Nucleus accumbens (tissue), 56 donors: ENCODE measurements at places on chromosomes 12 and 14.

- no peak for DNase-seq
These were observed 1629.4 kb upstream of the SEL1L start for GRCh38 chr14:83163016-83163415.

DNA sequence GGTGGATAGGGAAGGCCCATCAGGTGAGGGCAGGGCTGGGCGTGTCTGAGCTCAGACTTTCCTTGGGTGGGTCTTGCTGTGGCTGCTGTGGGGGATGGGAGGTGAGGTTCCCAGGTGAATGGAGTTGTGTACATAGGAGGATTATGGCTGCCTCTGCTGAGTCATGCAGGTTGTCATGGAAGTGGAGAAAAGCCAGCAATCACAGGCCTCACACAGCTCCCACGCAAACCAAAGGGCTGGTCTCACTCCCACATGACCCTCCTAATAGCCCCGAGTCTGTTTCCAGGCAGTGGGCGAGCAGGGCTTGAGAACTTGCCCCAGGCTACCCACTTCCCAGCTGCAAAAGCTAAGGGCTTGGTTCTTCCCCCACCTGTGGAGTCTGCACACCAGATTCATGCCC is 149.5 kb downstream of the IPO8 start:
- DNase-seq: no peak

DNA sequence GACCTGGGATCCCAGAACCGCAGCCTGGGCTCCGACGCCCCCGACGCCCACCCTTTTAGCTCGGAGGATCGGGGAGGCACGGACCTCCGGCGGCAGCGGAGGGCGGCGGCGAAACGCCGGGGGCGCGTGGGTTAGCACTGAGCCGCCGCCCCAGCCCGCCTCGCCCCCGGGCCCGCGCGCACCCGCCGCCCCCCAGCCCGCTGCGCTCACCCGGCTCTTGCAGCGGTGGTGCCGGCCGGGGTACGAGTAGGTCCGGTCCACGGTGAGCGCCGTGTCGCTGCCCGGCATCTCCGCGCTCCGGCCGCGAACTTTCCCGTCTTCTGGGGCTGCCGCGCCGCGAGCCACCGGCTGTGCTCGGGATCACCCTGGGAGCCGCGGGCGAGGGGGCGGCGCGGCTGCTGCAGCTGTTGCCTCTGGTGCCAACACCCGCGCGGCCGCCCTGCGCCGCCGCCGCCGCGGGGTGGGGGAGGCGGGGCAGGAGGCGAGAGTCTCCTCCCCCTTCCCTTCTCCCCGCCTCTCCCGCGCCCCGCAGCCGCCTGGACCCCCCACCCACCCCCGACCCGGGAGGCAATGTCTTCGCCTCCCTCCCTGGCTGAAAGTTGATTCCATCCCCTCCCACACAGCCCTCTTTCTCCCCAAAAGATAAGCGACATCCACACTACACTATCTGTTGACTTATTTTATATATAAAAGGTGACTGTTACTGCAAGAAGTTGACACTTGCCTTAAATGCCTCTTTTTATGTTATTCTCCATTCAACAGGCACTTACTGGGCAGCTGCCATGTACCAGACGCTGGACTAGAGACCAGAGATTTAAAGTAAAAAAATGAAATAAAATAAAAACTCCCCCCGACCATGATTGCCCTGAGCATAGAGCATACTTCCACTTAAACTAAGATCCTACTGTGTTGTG is at the start of gene TMCC3:
TMCC3 (minus strand) TSS at position 415 of the 914 bp plus-strand sequence; CDS start at position 288, 127 bp downstream.
- DNase-seq: peak; percentile 74

DNA sequence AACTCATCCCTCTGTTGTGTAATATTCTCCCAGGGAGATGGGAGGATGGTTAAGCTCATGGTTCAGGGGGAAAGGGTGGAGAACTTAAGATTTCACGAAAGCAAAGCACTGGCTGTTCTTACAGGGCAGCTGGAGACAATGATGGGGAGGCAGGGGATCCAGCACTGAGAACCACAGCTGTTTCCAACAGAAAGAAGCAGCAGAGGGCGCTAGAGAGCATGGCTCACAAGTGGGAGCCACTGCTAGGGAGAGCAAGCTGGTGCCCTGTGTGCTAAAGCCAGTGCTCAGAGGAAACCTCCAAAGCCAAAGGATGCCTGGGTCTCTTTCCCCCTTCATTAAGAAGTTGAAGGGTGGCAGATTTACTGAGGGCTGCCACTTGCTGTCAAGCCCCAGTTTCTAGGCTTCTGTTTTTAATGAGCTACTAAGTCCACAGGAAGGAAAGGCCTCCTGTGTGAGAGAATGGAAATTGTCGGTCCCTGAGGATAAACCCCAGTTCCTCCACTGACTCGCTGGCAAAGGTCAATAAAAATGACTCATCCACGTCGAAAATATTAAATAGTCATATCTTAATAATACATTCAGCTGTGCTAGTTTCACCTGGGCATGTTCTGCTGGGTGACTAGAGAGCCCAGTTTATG is 199.7 kb downstream of the ANO2 start:
- DNase-seq: no peak

GRCh38 chr14:42869681-42870080 is 1263.0 kb downstream of the LRFN5 start:
- no peak for DNase-seq

DNA sequence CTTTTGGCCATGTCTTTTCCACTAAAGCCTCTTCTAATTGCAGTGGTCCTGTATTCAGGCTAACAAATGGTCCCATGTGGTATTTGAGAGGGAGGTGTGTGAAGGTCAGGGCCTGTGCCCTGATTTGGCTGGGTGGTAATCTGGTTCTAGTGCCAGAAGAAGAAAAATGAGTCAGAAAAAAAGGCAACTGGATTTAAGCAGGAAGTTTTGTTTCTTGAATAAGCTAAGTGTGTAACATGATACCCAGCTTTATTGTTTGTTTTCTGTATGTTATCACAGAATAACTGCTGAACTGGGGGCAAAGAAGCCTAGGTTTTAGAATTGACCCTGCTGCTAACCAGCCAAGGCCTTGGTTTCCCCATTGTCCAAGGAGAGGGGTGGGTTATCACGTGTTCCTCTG is 134.0 kb downstream of the ANO6 start:
- DNase-seq: no peak

- DNase-seq: no peak
These were observed 46.1 kb upstream of the OTOGL start for GRCh38 chr12:80053051-80053790.

GRCh38 chr12:68007033-68007432 is 17.8 kb downstream of the IFNG-AS1 start:
- no peak for DNase-seq

GRCh38 chr12:95790917-95791849 is 619 bp upstream of the NTN4 start:
- DNase-seq: no peak

- DNase-seq: no peak
These were observed 203.3 kb upstream of the LHX5 start for GRCh38 chr12:113674996-113675395.

GRCh38 chr12:68789144-68789878 is 18.7 kb upstream of the MDM2 start:
- DNase-seq: no peak

GRCh38 chr12:58419905-58420304 is 478.5 kb downstream of the ATP23 start:
- DNase-seq: no peak

- no peak for DNase-seq
These were observed 89.8 kb downstream of the WSCD2 start for GRCh38 chr12:108218921-108219320.

DNA sequence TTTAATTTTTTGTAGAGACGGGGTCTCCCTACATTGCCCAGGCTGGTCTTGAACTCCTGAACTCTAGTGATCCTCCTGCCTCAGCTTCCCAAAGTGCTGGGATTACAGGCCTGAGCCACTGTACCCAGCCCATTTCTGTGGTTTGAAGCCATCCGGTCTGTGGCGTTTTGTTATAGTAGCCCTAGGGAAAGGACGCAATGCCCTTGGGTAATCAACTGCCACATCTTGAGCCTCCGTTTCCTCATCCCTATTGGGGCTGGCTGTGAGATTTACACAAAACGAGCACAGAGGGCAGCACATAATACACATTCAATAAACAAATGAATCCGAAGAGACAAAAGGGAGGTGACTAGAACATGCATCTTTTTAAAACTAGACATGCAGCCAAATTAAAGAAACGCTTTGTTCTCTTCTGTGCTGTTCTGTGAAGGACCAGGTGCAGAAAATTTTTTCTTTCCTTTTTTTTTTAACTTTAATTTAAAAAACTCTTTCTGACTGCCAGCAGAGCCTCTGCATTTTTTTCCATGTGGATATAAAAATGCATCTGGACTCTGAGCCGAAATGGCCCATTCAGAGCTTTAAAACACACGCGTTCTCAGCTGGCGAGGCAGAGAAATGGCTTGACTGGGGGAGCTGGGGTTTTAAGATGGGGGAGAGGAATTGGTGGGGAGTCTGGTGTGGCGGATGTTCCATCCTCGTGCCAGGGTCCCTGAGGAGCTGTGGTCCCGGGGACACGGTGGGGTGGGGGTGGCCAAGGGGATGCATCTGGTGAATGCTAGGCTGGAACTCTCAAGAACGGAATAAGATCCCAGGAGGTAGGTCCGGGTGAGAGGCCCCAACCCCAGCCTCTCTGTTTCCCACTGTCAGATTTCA is 119.0 kb downstream of the RBM19 start:
- DNase-seq: no peak

- no peak for DNase-seq
These were observed 158.5 kb upstream of the RTL1 start for GRCh38 chr14:101062065-101062450.

DNA sequence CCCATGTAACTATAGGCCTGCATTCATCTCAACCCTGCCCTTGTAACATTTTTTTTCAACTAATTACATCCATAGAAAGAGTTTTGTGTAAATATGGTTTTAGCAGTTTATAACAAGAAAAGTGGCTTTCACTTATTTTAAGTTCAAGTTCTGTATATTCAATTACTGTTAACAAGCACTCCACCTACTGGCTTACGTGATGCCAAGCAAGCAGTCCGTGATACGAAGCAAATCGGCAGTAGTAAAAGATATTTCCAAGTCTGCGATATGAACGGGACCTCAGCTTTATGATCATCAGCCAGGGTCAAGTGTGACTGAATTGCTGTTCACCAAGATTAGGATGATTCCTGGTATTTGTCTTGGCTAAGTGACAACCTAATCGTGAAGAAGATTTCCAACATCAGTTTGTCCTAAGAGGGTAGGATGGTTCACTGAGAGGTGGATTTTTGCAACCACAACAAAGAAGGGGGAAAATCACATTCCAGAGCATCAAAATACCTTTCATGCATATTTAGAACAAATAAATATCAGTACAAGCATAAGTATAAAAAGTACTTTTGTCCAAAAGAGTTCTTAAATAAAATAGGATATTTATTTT is 456.2 kb downstream of the FOXG1 start:
- no peak for DNase-seq

DNA sequence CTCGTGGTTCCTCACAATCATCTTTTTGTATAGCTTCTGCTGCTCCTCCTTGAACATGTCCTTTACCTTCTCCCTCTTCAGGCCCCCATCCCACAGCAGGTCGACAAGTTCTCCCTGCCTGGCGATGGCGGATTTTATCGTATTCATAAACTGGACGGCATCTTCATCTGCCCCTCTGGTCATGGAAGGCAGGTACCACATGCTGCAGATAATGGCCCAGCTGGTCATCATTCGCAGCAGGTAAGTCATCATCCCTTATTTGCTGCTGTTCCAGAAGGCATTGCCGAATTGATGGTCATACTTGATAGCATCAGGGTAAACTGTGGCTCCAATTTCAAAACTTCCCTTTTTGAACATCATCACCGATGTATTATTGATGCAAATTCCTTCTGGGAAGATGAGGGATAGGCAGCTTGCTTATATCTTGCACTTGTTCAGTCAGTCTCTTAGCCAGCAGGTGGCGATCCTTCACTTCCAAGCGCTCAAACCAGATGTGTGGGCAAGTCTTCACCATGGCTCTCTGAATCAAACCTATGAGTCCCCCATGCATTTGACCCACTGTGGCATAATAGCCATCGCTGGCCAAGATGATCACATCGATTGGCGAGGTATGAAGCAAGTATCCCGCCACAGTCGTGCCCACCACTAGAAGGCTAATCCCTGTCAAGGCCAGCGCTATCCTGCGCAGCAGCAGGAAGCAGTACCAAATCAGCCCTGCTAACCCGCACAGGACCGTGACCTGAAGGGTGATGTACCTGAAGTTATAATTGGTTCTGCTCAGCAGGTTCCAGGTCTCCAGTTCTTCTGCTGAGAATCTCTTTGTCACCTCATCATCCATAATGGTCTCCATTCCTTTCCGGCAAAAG is 381.5 kb upstream of the STXBP6 start:
- no peak for DNase-seq

DNA sequence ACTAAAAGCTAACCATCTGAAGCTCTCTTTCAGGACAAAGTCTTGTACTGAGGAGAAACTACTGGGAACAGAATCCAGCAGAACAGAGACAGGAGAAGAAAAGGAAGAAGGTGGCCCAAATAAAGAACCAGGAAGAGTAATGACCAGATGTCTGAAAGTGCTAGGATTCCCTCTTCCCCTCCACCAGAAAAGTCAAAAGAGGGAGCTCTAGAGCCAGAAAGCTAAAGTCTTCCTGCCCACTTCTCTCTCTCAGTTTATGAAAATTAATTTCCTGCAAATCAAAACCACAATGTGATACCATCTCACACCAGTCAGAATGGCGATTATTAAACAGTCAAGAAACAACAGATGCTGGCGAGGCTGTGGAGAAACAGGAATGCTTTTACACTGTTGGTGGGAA is 47.2 kb downstream of the SPPL3 start:
- no peak for DNase-seq

DNA sequence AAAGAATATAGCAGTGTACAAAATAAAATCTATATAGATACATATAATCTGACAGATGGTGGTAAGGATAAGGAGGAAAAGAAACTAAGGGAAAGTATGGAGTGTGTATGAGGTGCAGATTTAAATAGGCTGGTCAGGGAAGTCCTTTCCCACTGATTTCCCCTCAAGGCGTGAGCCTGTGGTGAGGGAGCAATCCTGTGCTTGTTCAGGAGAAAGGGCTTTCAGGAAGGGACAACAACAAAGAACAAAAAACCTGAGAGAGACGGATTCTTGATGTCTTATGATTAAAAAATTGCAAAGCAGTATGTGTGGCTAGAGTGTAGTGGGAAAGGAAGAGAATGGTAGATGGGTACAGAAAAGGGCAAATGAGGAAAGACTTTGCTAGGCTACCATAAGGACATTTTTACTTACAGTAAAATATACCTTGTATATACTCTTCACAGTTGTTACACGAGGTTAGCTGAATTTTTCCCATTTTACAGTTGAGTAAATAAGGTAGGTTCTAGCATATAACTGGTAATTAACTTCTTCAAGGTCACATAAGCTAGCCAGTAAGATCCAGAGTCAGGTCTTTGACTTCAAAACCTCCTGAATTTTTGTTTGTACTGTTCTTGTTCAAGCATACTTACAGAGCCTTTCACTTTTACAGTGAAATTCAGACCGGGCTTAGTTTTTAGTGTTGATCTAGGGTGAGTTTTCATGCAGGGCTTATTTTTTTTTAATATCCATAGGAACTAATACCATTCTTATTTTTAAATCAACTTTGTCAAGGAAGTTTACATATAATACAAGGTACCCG is 15.6 kb downstream of the CNOT2 start:
- no peak for DNase-seq

GRCh38 chr12:104456950-104457745 is 400 bp downstream of the CHST11 start:
- DNase-seq: peak; percentile 35
